ENCODE measurements at places on chromosomes 1 and 21.

- no peaks in the 10 kb centered on the region for H3K36me3 ChIP-seq
- no peaks in the 10 kb centered on the region for H3K27me3 ChIP-seq
- H3K4me1 ChIP-seq, result no peaks in the 10 kb centered on the region
- no peak overlapping the region for H3K4me3 ChIP-seq
- H3K27ac ChIP-seq, result no peak overlapping the region
Observed at GRCh38 chr21:39188521-39189139, 5.4 kb upstream of the PSMG1 start.

GRCh38 chr1:216310776-216311175 is 112.5 kb downstream of the USH2A start:
- DNase-seq, result no peak
- H3K4me1 ChIP-seq, result no peaks in the 10 kb centered on the region
- H3K36me3 ChIP-seq, result no peaks in the 10 kb centered on the region
- H3K4me3 ChIP-seq, result no peak overlapping the region
- H3K27me3 ChIP-seq, result no peaks in the 10 kb centered on the region

- peaks cover 7% of the 10 kb centered on the region for H3K36me3 ChIP-seq
- no peaks in the 10 kb centered on the region for H3K4me1 ChIP-seq
- H3K27ac ChIP-seq, result no peak overlapping the region
- no peak for DNase-seq
- H3K4me3 ChIP-seq, result no peak overlapping the region
Observed at GRCh38 chr1:65429078-65429477, 8.6 kb downstream of the LEPR start.

- H3K4me3 ChIP-seq, result no peak overlapping the region
- H3K27ac ChIP-seq, result no peak overlapping the region
- H3K4me1 ChIP-seq, result no peaks in the 10 kb centered on the region
- no peaks in the 10 kb centered on the region for H3K27me3 ChIP-seq
- H3K36me3 ChIP-seq, result no peaks in the 10 kb centered on the region
Observed at GRCh38 chr21:23699402-23699801, 1907.9 kb downstream of the MRPL39 start.

- H3K4me1 ChIP-seq, result no peaks in the 10 kb centered on the region
- no peaks in the 10 kb centered on the region for H3K27me3 ChIP-seq
- H3K36me3 ChIP-seq, result no peaks in the 10 kb centered on the region
- no peak overlapping the region for H3K4me3 ChIP-seq
- DNase-seq, result no peak
Observed at GRCh38 chr1:90127288-90127953, 132.5 kb downstream of the ZNF326 start.

- DNase-seq, result no peak
- H3K4me3 ChIP-seq, result no peak overlapping the region
- no peaks in the 10 kb centered on the region for H3K27me3 ChIP-seq
- H3K27ac ChIP-seq, result no peak overlapping the region
- no peaks in the 10 kb centered on the region for H3K4me1 ChIP-seq
- H3K36me3 ChIP-seq, result no peaks in the 10 kb centered on the region
Observed at GRCh38 chr1:67956116-67956515, 94.3 kb downstream of the DIRAS3 start.

GRCh38 chr1:18299441-18300338 is 181.0 kb upstream of the KLHDC7A start:
- peaks cover 2% of the 10 kb centered on the region for H3K27me3 ChIP-seq
- no peak overlapping the region for H3K4me3 ChIP-seq
- H3K27ac ChIP-seq, result no peak overlapping the region
- H3K4me1 ChIP-seq, result peaks cover 5% of the 10 kb centered on the region
- no peaks in the 10 kb centered on the region for H3K36me3 ChIP-seq
